ENCODE measurements at places on chromosomes 5 and 9. TPM values are rescaled to one million over a fixed set of nuclear protein-coding genes. Genes with fewer than 3 reads are reported as not detected.

TMEFF1 gene
- total RNA-seq, result 0.24 TPM

ANKRD31 gene
- 0.37 TPM for total RNA-seq

DEPDC1B gene
- 3.8 TPM for total RNA-seq

PLPP6 gene
- total RNA-seq, result 3.0 TPM

IER5L gene
- 1.8 TPM for total RNA-seq
